Right ventricle myocardium superior (tissue), 1 donor: ENCODE measurements at places on chromosomes 11 and 22.

DNA sequence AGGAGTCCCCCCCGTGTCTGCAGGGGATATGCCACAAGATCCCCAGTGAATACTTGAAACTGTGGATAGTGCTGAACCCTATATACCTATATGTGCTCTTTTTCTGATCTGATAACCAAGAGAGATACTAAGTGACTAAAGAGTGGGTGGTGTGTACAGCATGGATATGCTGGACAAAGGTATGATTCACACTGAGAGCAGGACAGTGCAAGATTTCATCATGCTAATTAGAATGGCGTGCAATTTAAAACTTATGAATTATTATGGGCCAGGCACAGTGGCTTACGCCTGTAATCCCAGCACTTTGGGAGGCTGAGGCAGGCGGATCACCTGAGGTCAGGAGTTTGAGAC is 90.2 kb upstream of the ALKBH3 start:
- DNase-seq = no peak

DNA sequence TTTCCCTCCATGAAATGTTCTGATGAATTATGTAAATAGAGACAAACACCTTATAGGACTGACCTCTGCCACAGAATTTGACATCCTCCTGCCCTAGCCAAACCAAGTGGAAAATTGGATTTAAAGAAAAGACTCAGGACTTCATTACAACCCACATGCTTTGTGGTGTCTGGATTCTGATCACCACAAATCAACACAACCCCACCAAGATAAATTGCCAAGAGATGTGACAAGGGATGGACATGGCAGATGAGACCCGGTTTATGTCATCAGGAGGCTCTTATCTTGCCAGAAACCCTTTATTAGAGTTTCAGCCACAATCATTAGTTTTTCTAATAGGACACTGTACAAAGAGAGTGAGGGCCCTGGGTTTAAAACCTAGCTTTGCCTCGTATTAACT is 57.9 kb upstream of the SLC6A5 start:
- DNase-seq = no peak

- DNase-seq = no peak
Measured at GRCh38 chr11:117218133-117218915, 13.5 kb downstream of the PCSK7 start.

DNA sequence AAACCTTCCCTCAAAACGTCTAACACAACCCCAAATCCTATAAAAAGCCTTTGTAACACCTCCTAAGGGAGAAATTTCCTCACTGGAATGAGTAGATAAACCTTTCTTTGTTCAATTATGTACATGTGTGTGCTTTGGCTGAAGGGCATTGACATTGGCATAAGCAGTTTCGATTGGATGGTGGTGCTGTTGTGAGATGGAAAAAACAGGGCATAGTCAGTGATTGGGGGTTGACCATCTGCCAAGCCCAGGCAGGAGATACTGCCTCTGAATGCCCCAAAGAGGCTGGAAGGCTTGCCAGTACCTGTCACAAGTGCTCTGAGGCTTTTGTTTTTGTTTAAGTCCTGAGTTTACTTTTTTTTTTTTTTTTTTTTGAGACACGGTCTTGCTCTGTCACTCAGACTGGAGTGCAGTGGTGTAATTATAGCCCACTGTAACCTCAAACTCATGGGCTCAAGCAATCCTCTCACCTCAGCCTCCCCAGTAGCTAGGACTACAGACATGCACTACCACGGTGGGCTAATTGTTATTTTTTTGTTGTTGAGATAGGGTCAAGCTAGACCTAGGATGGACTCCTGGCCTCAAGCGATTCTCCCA is 1.2 kb upstream of the CCDC117 start:
- no peak for DNase-seq
